ENCODE measurements at places on chromosomes 2 and 18. TPM values are rescaled to one million over a fixed set of nuclear protein-coding genes. Genes with fewer than 3 reads are reported as not detected.

Gene SCYGR4
- not detected for total RNA-seq

Gene STRADB
- total RNA-seq, result 67.2 TPM

Gene SPC25
- total RNA-seq, result 14.7 TPM

Gene SP9
- not detected for total RNA-seq

Gene TBR1
- total RNA-seq, result not detected

Gene PARD6G
- total RNA-seq, result 0.71 TPM

Gene SDC1
- 26.1 TPM for total RNA-seq

Gene WNT10A
- total RNA-seq, result not detected

Gene STAMBP
- 37.7 TPM for total RNA-seq

Gene CUL3
- total RNA-seq, result 39.2 TPM

Gene TLX2
- not detected for total RNA-seq

Gene KCNE4
- total RNA-seq, result 0.18 TPM

Gene INHA
- total RNA-seq, result not detected

Gene VIL1
- total RNA-seq, result not detected

Gene MLPH
- 40.9 TPM for total RNA-seq

Gene HTR2B
- total RNA-seq, result 6.4 TPM

Gene PER2
- 4.0 TPM for total RNA-seq

Gene PSMA8
- not detected for total RNA-seq

Gene ANKRD29
- 2.3 TPM for total RNA-seq

Gene SIX3
- total RNA-seq, result not detected

Gene CACNB4
- not detected for total RNA-seq

Gene GPAT2
- 3.0 TPM for total RNA-seq

Gene SLC4A3
- total RNA-seq, result 5.7 TPM

Gene GPR155
- 9.2 TPM for total RNA-seq

Gene SGO2
- total RNA-seq, result 9.8 TPM

Gene DNER
- 3.2 TPM for total RNA-seq

Measured in myometrial cell (primary cell).